ENCODE measurements at places on chromosomes 7 and 10.

- DNase-seq: no peak
These were observed 730.5 kb downstream of the ZWINT start for GRCh38 chr10:55630491-55631056.

GRCh38 chr7:123305840-123306375, 106.1 kb upstream of the SLC13A1 start:
- no peak for DNase-seq

GRCh38 chr7:141017555-141017954, 2.8 kb upstream of the MRPS33 start:
- no peak for DNase-seq

- no peak for DNase-seq
These were observed 38.4 kb downstream of the TWIST1 start for GRCh38 chr7:19079066-19079465.

GRCh38 chr7:108246227-108246837, 116.2 kb upstream of the LAMB4 start:
- DNase-seq: no peak

GRCh38 chr10:15084502-15084922, 4.1 kb downstream of the ACBD7 start:
- DNase-seq: no peak

DNA sequence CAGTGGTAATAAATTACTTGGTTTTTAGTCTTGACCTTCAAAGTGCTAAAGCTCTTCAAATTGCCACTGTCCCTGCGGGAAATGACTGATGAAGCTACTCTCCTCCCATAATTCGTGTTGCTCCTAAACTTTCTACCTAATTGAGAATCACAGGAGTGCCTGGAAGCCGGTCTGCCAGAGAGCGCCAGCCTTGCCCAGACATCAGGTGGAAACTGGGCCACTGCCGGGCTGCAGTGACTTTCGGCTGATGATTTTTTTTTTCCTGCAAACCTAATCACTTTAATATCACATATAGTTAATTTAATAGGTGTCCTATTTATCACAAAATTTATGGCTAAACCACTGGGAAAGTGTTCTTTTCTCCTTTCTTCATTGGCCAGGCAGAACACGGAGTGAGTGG, 59.6 kb upstream of the UBE3C start:
- no peak for DNase-seq

- DNase-seq: no peak
These were observed 42.8 kb downstream of the RBM20 start for GRCh38 chr10:110686949-110687348.

- no peak for DNase-seq
These were observed 52.6 kb upstream of the SP8 start for GRCh38 chr7:20839196-20839735.

GRCh38 chr7:5702876-5703571, 78.4 kb downstream of the RNF216 start:
- no peak for DNase-seq

DNA sequence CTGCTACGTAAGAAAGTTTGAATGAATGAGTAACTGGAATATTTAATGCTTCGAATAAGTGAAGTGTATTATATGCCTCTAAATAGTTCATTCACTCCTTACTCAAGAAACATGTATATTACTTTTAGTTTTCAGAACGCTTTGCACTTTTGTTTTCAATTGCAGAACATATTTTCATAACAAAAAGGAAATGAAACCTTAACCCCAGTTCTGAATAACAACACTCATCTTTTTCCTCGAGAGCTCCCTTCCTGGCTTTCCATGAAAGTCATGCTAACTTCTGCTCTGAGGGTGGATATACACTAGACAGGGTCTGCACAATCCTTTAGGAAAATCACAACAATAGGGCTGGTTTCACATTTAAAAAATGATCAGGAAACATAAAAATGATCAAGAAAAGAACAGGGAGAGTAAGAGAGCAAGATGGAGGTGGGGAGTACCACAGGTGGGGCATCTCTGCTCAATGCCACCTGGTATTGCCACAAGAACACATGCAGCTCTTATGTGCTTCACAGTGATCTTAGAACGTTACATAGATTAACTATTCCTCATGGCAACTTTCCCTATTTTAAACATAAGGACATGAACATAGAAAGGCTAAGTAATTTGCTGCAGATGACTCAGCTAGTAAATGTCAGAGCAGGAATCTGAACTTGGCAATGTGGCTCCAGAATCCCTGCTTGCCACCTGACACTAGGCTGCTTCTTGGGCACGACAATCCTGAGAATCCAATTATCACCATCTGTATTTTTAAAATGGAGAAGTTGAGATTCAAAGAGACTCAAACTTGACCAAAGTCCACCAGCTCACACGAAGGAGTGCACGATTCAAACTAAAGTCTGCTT, 219.5 kb upstream of the AOAH start:
- no peak for DNase-seq

DNA sequence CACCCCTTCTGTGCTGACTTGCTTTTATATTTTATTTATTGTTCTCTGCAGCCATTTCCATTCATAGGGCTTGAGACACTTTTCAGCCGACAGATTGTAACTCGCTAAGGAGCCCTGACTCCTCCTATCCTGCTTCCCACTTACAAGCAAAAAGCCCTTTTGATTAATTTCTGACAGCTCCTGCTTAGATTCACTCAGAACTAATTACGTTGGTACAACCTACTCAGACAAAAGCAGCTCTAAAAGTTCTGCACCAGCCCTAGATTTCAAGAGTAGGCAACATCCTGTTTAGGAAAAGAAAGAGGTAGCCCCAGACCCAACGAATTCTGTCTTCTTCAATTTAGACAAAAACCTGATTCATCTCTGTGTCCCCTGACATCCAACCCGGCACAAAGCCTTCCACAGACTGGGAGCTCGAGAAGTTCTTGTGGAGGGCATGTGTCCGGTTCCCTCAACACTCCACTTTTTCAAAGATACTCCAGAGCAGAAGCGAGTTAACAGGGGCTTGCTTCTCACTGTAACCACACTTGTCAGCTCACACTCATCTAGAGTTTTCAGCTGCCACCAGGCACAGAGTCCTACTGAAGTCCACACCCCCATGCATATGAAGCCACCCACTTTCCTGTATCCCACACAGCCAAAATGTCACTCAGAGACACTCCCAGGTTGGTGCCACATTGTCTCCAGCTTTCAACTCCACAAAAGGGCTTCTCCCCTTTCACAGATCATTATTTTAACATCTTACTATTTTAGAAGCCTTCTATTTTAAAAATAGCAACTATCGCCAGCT, 113.6 kb upstream of the NFE2L3 start:
- DNase-seq: no peak

- peak; percentile 17 for DNase-seq
These were observed 48.2 kb downstream of the COL26A1 start for GRCh38 chr7:101410743-101411507.

DNA sequence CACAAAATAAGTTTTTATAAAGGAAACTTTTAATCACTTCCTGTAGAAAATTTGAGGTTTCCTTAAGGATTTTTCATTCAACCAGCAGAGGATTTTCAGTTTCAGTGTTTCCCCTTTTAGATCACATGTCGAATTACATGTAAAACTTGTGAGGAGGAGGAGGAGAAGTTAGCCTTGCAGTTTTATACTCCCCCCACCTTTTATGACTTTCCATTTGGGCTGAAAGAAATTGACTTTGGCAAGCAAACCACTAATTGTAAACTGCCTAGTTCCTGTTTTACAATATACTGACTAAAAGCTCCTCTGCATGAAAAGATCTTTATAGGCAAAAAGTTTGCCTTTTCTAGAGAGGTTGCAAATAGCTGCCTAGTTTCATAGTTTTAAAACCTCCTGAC, 3.0 kb downstream of the BAMBI start:
- DNase-seq: no peak

- DNase-seq: no peak
These were observed 19.2 kb upstream of the C10orf67 start for GRCh38 chr10:23363793-23364135.

DNA sequence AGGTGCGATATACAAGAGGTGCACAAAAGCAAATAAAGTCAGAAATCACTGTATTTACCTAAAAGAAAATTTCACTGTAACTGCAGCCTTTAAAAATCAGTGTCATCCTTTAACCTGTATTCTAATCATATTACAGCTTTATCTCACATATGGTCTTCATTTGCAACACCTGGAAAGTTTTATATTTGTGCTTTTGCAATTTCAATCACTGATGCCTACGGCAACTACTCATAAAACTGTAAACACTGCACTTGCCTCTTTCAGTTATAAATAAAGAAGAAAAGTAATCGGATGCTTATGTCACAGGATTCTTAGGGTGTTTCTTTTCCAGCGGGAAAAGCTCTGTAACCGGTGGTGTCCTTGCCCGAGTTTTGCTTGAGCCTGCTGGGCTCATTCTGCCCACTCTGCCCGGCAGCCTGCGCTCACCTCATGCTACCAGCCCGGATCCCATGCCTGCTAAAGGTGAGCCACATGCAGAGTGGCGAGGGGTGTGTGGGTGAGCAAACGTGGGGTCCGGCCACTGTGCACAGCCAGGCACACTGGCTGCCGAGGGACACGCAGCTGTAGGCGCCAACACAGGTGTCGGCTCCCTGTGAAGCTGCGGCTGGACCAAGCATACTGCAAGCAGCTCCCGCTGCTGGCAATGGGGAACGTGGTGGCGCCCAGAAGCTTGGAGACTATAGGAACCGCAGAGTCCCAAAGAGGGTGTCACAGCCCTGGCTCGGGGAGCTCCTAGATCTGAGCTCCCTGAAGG, 56.3 kb upstream of the ABCB5 start:
- no peak for DNase-seq

DNA sequence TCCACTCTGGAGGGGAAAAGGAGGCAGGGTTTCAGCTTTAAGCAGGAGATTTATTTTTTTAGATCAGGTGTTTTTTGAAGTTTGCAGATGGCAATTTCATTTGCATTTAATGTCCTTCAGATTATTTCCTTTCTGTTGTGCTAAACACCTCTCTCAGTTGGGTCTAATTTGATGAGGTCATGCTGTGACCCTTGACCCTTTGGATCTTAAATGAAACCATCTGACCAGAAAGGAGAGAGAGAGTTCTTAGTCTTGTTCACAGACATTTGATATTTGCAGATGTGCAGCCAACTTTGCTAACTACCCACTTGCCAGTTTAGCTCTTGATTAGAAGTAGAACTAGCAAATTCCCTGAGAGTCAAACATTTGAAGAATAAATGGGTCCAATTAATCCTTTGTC, 101.5 kb upstream of the RAB11FIP2 start:
- no peak for DNase-seq

- peak; percentile 82 for DNase-seq
These were observed 26.7 kb downstream of the MICALL2 start for GRCh38 chr7:1432411-1433082.

GRCh38 chr10:122051609-122052385, 62.8 kb downstream of the TACC2 start:
- no peak for DNase-seq

- no peak for DNase-seq
These were observed 36.5 kb downstream of the COA1 start for GRCh38 chr7:43692582-43693373.

DNA sequence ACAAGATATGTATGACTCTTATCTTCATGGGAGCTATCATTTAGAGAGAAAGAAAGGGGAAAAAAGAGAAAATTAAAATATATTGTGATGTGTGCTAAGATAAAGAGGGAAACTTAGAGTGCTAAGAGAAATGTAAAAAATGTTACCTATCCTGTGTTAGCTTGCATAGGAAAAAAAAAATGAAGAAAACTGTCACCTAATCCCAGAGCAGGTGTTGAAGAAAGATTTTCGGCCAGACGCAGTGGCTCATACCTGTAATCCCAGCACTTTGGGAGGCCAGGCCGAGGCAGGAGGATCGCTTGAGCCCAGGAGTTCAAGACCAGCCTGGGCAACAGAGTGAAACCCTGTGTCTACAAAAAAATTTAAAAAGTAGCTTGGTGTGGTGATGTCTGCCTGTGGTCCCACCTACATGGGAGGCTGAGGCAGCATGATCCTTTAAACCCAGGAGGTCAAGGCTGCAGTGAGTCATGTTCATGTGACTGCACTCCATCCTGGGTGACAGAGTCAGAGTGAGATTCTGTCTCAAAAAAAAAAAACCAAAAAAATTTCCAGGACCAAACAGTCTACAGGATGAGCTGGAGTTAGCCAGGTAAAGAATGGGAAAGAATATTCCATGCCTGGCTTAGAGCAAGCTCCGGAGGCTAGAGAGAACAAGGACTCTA, 2.4 kb upstream of the MKLN1 start:
- DNase-seq: no peak

DNA sequence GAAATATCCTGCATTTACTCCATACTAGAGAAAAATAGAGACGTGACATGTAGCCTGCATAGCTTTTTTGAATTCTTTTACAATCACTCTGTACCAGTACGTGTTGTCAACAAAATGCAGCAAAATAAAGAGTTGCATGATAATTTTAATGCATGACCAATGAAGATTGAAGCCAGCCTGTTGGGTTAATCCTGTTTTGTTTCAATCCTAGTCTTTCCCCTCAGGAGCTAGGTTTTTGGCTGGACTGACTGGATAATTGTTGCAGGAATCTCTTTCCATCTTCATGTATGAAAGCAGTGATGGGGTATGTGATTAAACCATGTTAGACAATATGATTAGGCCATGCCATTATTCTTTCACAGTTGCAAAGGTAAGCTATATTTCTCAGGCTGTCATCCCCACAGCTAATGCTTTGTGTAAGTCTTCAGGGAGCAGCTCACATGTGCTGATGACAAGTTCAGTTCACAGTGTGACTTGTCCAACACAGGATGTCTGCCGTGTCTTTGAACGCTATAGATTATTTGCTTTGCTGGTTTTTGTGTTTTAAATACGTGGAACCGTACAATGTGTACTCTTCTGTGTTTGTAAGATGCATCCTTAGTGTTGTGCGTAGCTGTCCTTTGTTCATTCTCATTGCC, 24.4 kb downstream of the PAPSS2 start:
- no peak for DNase-seq

DNA sequence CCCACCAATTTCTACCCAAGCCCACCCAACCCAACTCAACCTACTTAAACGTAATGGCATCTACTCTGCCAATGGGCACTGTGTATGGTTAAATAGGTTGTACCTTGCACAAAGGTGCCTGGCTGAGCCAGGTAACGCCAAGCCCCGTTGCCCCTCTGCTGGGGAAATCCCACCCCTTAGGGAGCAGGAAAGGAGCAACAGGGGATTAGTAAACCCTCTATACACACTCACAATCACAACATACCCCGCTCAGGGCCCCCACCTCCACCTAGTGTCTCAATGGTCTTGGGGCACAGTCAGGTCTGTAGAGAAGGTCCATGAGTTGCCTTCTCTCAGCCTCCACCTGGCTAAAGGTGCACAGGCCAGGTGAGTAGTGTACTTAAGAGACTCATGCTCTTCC, 74.3 kb upstream of the PCBD1 start:
- DNase-seq: no peak

DNA sequence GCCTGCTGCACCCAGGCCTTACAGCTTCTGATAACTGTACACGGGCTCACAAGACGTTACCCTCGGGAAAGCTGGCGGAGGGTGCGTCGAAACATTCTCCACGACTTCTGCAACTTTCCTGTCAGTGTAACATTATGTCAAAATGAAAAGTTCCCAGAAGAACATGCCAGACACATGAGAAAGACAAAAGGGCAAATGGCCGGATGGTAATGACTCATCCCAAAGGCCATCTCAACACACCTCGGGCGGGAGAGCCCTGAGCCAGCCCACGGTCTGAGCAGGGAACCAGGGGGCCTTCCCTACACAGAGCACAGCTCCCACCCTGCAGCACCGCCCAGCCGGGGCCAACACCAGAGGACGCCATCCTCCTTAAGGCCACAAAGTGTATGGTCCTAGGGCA, 118.7 kb downstream of the MAD1L1 start:
- no peak for DNase-seq

All from activated T-cell treated with anti-CD3 and anti-CD28 coated beads for 4 hours (primary cell).